Astrocyte of the cerebellum (primary cell): ENCODE measurements at places on chromosomes 12 and 14.

DNA sequence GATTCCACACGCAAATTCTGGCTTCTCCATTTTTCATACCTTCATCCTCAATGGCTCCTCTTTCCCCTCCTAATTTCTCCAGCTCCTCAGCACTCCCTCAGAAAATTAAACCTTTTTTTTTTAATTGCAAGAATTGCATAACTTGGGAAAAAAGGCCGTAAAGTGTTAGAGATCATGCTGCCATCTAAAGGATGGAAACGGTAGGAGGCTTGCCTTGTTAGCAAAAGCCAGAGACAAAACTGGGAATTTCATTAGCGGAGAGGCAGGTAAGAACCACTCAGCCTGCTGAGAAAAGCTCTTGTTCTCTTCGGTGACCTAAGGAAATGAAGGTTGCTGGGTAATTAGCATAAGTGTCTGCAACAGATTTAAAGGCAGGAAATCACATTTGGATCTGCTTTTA lies 204.3 kb downstream of the AEBP2 start:
- peak; percentile 53 for DNase-seq

DNA sequence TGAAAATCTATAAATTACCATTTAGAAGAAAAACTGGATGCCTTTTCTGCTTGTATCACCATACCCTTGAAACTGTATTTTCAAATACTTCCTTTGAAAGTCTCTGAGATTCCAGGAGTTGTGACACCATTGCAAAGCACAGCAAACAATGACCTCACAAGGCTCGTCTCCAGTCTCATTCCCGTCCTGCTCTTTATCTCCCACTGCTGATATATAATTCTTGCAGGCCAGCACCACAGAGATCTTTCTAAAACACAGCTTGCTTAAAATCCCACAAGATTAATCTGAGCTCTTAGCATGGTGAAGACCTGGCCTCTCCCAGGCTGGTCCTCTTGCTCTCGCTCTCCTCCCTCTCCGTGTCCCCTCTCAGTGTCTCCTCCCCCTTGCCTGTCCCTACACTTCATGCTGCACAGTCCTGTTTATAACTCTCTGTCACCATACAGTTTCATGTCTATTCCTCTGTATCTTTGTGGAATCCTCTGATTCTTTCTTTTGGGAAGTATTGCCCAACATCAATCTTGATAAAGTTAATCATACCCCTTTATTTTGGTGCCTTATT lies 51.8 kb downstream of the ZFYVE21 start:
- no peak for DNase-seq

DNA sequence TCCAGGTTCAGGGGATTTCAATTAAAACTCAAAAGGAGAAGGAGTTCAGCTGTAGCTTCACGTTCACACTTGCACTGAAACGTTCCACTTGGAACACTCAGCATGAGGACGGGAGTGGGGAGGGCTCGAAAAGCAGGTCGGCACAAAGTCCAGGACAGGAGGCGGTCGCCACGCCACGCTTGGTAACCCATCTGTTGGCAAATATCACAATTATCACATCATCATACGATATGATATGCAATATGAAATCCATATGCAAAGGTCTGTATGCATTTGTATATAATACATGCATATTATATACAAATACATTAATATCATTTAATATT lies 17.2 kb downstream of the ADGRD1 start:
- DNase-seq, result no peak

GRCh38 chr12:1853716-1854115 lies 33.4 kb downstream of the LRTM2 start:
- DNase-seq, result no peak

DNA sequence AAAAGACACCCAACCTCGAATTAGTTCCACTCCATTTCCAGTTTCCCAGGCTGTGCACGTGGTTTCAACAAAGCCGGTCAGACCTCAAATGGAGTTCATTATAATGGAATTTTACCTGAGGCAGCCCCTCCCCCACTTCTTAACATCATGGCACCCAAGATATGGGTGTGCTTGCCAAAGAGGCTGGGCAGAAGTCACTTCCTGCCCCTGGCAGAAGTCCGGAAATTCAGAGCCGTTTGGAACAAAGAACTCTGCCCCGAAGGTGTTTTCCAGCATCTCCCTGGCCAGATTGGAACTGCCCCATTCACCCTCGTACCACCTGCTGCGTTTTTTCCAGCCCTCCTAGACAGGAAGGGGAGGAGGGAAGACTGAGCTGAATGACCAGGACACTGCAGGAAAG lies 8.2 kb downstream of the VDR start:
- DNase-seq, result no peak

GRCh38 chr14:80940146-80940545 lies 1.4 kb downstream of the CEP128 start:
- no peak for DNase-seq

DNA sequence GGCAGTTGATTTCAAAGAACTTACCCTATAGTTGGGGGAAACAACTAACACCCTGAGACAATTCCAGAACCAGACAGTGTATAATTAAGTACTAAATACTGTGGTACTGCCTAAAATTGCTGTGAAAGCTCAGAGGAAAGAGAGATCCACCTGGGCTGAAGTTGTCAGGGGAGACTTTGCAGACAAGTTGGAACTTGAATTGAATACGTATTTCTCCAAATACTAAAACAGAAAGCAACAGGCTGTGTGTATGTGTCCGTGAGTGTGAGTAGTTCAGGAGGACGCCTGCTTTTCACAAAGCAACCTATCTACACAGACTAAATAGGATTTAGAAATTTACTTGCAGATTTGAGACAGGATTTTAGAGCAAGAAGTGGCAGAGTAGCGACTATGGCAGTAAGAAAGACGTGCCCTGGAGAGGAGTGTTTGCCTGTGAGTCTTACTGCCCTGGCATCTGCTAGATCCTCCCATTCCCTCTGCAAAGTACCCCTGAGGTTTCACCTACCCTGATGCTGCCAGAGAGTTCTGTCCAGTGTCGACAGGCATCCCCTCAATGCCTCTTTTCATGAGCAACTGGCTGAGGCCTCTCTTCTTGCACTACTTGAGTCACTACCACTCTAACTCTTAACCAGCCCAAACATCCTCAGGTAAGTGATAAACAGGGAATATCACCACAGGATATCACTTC lies 37.4 kb upstream of the BMP4 start:
- no peak for DNase-seq

DNA sequence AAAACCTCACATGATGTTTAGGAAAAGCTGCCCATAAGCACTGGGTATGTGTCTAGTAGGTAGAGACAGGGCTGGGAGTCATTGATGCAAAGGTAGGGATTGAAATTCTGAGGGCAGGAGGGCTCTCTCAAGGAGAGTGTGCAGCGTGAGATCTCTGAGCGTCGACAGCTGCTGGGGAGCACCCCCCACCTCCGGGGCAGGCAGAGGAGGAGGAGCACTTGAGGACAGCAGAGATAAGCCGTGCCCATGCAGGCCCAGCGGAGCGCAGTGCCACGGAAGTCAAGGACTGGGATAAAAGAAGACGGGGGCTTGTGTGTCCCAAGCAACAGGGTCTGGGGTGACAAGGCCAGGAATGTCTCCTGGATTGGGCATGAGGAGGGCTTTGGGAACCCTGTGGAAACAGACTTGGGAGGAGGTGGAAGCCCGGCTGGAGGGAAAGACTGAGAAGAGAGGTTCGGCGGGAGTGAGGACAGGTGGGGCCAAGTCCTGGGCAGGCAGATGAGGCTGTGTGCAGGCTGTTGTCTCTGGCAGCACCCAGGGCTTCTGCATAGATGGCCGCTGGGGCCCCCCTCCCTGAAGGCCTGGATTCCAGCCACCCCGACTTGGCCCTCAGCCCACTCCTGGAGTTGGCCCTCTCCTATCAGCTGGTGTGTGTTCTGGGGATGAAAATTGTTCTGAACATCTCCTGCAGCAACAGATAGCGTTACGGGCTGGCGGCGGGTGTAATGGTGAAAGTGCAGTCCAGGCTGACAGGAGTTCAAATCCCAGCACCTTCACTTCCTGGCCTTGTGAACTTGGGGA lies 1.9 kb downstream of the CACNA2D4 start:
- no peak for DNase-seq

DNA sequence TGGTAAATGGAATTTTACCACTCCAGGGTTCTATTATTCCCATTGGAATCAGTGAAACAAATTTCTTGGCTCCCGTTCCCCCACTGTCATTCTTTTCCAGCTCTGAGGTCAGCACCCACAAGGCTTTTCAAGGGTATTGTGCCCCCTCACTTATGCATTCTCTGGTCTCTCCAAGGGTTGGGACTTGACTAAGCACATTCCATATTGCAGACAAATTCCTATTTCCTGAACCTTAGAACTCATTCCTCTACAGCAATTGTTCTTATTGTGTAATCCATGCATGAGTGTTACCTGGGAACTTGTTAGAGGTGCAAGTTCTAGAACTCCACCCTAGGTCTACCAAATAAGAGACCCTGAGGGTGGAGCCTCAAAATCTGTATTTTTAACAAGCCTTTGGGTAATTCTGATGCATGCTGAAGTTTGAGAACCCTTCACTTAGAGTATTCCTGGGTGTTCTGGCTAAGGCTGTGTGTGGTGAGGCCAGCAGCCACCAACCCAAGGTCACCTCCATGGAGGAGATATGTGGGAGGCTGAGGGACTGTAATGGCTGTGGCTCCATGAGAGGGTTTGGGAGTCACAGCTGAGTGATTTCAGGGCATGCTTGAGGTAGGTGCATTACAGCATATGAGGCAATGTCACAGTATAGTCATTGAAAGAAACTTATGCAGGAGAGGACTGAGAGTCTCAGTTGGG lies 150.9 kb downstream of the TTC6 start:
- no peak for DNase-seq

DNA sequence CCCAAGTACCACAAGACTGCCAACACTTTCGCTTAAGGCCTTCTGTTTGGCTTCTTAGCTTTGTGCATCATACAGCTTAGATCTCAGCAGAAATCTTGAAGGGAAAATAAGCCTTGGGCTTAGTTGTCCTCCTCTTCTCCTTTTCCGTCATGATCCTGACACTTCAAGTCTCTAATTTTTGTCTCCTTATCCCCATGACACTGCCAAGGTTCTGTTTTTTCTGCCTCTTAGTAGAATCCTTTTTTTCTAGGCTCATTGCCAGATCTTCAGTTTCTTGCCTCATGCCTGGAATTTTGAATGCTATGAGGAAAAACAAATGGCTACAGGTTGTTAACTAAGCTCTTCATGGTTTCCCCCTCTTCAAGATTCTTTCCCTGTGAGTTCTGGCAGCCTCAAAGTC lies 450.4 kb downstream of the LRFN5 start:
- DNase-seq, result no peak

- no peak for DNase-seq
Observed at GRCh38 chr12:123271001-123271668, 521 bp downstream of the CDK2AP1 start.
